ENCODE measurements at places on chromosomes 7 and 10.

DNA sequence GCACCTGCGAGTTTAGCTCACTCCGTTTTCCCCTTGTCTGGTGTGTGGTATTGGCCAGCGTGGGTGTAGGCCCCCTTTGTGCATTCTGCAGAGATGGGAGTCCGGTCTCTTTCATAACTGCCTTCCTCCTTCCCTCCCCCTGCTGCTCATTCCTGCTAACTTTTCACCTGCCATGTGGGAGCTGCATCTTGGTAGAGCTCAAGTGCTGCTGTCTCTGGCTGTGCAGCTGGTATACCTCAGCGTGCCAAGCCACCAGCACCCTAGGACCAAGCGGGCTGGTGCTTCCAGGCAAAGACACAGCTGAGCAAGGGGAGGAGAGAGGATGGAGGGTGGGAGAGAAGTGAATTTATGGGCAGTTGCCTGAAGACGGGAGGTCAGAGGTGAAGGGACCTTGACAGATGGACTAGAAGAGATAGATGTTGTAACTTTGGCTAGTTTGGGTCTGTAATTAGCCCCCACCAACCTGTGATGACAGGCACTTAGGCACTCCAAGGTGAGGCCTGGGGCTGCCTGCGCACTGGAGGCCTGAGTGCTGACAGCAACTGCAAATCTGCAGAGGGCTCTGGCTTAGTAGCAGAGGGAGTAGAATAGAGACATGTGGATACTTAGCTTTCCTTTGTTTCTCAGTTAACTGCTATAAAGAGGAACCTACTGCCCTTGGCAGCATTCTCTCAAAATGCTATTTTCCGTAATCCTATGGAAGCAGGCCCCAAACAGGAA, 148.8 kb upstream of the AGK start:
- DNase-seq: no peak

GRCh38 chr7:121116396-121116795, 127.9 kb downstream of the CPED1 start:
- DNase-seq: no peak

DNA sequence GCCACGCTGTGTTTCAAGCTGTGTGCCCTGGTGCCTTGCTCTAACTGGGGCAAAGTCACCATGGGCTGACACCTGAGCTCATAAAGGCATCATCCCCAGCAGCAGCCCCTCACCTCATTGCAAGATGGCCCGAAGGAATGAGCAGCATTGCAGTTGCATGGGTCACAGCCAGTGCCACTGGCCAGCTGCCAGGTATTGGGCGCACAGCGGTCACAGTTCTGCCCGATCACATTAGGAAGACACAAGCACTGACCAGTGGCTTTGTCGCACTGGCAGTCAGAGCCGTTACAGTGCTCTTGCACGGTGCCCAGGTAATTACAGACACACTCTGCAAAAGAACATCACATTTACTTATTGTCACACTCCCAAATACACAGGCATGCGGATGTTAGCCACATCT, 51.1 kb downstream of the LAMB1 start:
- DNase-seq: no peak

DNA sequence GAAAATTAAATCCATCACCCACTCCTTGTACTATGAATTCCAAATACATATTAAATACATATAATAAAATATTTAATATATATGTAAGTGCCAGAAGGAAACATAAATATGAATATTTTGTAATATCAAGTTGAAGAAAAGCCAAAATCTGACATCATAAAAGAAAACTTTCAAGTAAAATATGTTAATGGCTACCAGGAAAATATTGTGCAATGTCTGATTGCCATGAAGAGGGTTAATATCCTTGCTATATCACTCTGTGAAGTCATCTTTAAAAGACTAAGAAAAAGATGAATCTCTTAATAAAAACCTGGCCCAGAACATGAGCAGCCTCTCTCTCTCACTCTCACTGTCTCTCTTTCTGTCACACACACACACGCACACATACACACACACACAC, 130.2 kb downstream of the EGFR start:
- no peak for DNase-seq

- DNase-seq: no peak
These were observed 3.5 kb upstream of the GHITM start for GRCh38 chr10:84135836-84136235.

- DNase-seq: no peak
These were observed 38.8 kb downstream of the FGFR2 start for GRCh38 chr10:121559326-121560026.

DNA sequence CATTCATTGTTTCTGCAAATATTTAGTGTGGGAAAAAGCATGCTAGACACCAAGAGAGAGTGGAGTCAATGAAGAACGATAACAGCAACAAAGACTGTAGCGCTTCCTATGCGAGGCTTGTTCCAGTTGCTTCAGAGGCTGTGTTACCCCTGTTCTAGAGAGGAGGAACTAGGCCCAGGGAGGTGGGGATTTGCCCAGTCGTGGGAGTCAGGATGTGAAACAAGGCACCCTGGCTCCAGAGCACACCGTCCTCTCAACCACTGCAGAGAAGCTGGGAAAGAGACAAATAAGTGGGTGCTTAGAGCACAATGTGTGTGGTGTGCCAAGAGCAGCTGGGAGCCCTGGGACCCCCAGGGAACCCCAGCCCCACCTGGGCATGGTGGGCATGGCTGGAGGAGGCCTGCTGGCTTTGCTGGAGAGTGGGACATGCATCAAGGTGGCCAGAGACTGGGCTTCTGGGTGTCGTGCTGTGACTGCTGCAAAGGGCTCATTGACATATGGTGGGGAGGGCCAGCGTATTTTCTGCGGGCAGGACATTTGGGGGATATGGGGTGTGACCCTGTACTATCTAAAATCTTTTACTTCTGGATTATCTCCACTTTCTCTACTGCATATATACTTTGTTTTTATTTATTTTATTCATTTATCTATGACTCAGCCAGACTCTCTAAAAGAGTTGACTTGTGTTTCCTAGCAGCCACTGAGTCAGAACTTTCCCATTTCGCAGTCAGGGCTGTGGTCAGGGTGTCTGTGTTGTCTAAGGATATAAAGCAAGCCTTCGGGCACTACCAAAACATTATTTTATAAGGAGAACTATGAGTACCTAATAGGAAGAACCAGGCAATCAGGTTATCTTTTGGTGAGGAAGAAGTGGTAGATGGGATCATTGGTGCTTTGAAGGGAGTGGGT, 95.4 kb downstream of the TCF7L2 start:
- no peak for DNase-seq

DNA sequence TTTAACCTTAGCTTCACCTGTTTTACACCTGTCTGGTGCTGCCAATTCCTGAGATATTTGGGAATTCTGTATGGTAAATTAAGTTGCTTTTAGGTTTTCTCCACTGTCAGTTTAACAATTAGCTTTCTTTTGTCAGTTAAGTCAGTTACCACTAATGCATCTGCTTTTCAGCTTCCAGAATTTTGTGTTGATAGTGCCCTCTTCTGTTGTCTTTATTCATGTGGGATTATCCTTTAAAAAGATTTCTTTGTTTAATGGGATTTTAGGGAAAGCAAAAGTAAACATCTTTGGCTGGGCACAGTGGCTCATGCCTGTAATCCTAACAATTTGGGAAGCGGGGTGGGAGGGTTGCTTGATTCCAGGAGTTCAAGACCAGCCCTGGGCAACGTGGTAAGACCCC, 8.1 kb downstream of the TFAM start:
- no peak for DNase-seq

GRCh38 chr10:3263747-3264146, 91.2 kb upstream of the PITRM1 start:
- no peak for DNase-seq

DNA sequence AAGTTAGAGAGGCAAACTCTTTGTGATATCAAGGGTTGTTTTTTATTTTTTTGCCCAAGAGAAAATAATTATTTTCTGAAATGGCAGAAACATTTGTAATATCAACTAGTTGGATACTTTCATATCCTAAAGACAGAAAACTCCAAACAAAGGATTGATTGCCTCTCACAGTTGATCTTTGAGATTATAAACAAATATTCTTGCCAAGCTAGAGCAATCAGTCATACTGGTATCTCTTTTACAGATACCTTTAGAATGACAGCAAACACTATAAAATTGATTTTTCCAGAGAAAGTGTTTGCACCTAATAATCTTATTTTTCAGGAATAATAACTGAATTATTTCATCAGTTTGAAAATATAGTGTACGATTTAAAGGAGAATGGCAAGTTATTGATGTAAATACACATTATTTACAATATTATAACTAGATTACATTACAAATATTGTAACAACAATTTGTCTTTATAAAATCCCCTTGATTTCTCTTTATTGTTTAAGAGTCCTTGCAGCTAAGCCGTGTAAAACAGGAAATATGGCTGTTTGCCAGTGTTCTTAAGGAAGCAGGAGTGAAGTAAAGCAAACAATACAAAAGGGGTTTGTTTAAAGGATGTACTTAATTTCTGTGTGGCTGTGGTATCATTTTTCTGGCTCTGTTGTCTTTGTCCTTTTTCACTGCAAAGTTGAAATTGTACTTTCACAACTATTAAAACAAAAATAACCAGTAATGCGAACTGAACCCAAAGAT, 58.4 kb downstream of the MAPK8 start:
- DNase-seq: no peak

DNA sequence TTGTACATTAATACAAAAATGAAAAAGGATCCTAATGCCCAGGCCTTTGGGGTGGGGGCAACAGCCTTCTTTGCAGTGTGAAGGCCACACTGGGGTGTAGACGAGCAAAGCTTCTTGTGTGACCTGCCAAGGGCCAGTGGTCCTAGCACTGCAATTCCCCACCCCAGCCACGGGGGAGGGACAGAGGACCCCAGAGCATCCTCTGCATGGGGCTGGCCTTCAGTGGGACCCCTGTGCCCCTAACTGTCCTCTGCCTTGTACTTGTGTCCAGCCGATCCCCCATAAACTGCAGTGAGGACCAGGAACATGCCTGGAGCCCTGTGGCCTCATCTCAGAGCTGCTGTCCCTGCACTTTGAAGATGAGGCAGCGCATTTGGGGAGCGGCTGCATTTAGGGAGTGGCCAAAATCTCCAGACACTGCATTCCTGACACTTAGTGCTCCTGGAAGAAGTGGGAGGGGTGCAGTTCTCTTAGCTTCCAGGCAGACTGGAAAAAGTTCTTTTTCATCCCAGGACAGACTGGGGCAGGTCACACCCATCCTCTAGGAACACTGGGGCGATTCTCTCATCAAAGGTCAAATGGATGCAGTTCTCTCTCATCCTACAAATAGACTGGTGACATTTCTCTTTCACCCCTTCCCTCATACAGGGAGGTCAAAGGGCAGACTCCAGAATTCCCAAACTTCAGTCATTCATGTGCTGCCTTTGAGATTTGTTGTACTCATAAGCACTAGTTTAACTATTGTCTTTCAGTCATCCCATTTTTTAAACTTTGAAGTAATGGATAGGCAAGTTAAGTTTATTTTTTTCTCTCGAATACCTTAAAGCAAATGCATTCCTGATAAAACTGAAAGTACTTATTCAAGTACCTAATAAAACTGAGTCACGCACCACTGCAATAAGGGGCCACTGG, 922 bp upstream of the MYO1G start:
- no peak for DNase-seq

GRCh38 chr7:87129332-87129731, 22.9 kb upstream of the DMTF1 start:
- no peak for DNase-seq

DNA sequence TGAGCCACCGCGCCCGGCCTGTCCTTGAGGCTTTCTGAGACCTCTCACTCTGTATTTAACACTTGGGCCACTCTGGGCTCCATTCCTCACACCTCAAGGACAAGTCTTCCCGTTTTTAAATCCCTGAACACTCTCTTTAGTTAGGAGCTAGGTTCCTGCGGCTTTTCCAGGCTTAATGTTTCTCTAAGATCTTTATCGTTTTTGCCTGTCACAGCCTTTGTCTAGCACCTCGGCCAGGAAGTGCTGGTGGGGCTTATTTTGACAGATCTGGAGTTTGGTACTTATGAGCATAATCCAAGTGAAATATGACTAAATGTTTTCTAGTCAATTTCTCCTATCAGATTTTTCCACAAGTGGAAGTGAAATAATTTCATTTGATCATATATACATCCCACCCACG, 186.6 kb downstream of the DPY19L1 start:
- no peak for DNase-seq

DNA sequence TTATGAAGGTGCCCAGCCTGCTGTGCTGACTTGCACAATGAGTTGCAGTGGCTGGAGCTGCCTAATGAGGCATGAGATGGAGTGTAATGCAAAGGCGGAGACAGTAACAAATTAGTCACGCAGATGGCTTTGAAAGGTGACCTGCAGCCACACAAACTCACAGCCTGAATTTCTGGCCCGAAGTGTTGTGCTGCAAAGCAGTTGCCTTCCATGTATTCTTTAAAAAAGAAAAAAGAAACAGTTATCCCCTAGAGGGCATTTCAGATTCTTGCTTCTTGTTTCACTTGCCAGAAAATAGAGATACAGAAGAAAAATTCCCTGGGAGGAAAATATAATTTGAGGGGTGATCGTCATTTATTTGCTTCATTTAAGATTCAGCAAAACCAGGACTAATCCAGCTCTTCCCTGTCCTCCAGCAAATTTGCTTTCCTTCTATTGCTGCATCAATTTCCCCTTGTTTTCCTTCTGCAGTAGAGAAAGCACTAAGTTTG, 239.9 kb downstream of the ADRA2A start:
- no peak for DNase-seq

- DNase-seq: no peak
These were observed 42.9 kb upstream of the TOMM7 start for GRCh38 chr7:22865602-22865960.

DNA sequence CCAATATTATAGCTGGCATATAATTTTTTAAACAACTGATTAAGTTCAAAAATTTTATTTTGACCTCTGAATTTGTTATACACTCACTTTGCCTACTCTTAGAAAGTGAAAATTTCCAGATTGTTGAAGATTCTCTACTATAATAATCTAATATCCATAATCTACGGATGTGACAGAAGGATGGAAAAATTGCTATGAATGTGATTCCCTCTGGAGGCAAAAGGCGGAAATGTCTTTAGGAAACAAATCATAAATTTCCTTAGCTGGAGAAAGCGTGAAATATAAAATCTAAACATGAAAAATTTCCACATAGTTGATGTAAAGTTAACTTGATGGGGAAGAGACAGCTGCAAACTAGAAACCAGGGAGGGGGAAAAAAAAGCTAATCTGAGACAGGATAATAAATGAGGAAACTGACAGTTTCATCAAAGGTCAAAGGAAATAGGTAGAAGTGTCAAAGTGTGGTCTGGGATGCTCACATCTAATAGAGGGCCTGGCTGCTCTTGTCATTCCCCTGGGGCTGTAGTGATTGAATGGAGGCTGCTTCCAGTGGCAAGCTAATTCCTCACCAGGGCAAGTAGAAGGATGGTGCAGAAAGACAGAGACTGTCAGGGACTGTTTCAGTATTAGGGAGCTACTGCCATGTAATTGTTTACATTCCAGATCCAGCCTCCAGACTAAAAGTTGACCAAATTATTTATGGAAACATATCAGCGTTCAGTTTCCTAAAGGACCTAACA, 264.5 kb downstream of the SDHAF3 start:
- DNase-seq: no peak

Measured in stimulated activated CD4-positive, alpha-beta T cell treated with anti-CD3 and anti-CD28 coated beads, Interleukin-1b, Interleukin-23, amount 100 ng/mL, for 1 hour (primary cell).